Activated CD4-positive, alpha-beta T cell treated with anti-CD3 and anti-CD28 coated beads, Interleukin-2, amount 10 ng/mL, durations not matched to agents 24 days and 14 days (primary cell): ENCODE measurements at places on chromosomes 11 and 22.
A peak's percentile ranks its signal among the peaks of the same experiment; 100 is the strongest.

- peak overlapping the region; percentile 29 for H3K4me3 ChIP-seq
- H3K4me1 ChIP-seq = peaks cover 5% of the 10 kb centered on the region
- no peaks in the 10 kb centered on the region for H3K36me3 ChIP-seq
- peak overlapping the region; percentile 14 for H3K27ac ChIP-seq
- peaks cover 43% of the 10 kb centered on the region for H3K27me3 ChIP-seq
These were observed 869 bp downstream of the FAM83F start for GRCh38 chr22:39995393-39996252.

- no peak overlapping the region for H3K27ac ChIP-seq
- H3K4me3 ChIP-seq = no peak overlapping the region
- DNase-seq = no peak
These were observed 119.1 kb downstream of the TBC1D22A start for GRCh38 chr22:46881373-46882118.

DNA sequence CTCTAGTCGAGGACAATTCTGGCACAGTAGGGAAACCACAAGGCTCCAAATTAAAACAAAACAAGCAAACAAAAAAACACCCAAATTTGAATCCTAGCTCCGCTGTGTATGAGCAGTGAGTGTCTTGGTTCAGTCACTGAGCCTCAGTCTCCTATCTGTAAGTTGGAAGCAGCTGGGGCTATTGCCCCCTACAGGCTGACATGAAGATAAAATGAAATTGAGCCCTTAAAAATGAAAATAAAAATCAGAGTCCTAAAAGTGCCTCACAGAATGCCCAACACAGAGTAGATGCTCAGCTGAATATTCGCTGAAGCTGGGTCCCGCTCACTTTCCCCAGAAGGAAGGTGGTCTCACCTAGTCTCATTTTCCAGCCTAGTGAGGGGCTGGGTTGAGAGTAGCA lies 65.2 kb downstream of the PDE2A start:
- peaks cover 17% of the 10 kb centered on the region for H3K4me1 ChIP-seq
- no peak overlapping the region for H3K4me3 ChIP-seq
- no peak overlapping the region for H3K27ac ChIP-seq
- H3K27me3 ChIP-seq = peaks cover 38% of the 10 kb centered on the region
- peak; percentile 68 for DNase-seq
- H3K36me3 ChIP-seq = no peaks in the 10 kb centered on the region

DNA sequence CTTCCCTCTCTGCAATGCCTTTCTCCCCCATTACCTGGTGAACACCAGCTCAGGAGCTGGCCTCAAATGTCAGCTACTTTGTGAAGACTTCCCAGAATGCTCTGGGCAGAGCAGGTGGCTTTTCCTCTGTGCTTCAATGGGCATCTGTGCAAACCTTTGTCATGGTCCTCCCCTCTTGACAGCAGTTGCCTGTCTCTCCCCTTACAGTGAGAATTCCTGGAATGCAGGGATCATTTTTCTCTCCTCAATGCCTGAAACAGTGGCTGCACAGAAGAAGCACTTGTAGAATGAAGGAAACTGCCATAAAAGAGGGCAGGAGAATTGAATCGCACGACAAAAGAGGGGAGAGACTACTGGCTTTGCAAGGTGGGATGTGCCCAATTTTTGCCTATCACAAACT lies 92.8 kb upstream of the NARS2 start:
- no peak for DNase-seq
- no peaks in the 10 kb centered on the region for H3K4me1 ChIP-seq
- H3K27ac ChIP-seq = no peak overlapping the region
- no peaks in the 10 kb centered on the region for H3K36me3 ChIP-seq
